ENCODE measurements at places on chromosomes 2 and 18.
A peak's percentile ranks its signal among the peaks of the same experiment; 100 is the strongest.

DNA sequence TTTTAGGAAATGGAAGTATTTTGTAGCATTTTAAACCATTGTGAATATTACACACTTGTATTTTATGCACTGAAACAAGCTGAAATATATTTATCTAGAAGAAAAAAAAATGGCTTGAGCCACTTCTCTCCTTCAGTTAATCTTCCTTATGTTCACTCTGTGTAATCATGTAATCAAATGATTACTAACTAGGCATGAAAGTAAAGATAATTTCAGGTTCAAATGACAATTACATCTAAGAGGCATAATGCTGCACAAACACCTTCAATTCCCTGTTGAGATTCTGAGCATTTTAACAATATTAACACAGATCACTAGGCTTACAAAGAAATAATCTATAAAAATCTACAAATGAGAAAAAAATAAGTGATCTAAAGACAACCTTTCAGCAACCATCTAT lies 119.6 kb upstream of the ITGB6 start:
- no peak for DNase-seq

DNA sequence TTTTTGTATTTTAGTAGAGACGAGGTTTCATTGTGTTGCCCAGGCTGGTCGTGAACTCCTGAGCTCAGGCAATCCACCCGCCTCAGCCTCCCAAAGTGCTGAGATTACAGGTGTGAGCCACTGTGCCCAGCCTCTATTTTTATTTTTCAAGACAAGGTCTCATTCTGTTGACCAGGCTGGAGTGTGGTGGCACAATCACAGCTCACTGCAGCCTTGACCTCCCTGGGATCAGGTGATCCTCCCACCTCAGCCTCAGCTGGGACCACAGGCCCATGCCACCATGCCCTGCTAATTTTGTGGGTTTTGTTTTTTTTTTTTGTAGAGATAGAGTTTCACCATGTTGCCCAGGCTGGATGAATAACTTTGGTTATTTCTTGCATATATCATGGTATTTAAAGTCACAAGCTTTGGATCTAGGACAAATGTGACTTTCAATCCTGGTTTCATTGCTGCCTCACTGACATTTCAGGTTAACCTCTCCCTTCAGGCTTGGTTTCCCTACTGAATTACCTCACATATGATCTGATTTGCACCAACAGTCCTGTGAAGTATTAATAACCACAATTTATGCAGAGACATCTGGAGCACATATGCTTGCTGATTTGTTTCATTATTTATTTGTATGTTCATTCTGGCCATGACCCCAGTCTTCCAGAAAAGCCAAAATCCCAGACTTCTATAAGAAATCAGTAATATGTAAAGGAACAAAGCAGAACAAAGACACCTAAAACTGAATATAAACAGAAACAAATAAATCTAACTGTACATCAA lies 17.5 kb upstream of the RAB31 start:
- DNase-seq = peak; percentile 29

- no peak for DNase-seq
Measured at GRCh38 chr2:20115902-20116301, 64.5 kb upstream of the LAPTM4A start.

DNA sequence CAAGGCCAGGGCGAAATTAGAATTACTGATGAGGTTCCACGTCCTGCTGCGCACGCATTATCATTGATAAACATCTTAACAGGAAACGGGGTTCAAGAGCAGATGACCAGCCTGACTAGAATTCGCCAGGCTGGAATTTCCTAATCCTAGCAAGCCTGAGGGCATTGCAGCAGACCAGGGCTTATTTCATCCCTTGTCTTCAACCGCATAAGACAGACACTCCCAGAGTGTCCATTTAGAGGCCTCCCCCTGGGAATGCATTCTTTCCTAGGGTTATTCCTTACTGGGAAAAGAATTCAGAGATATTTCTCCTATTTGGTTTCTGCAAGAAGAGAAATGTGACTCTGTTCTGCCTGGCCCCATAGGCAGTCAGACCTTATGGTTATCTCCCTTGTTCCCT lies 486.8 kb downstream of the DPP10 start:
- DNase-seq = no peak

- peak; percentile 23 for DNase-seq
Measured at GRCh38 chr18:45357686-45358470, 257.4 kb upstream of the SLC14A2 start.

DNA sequence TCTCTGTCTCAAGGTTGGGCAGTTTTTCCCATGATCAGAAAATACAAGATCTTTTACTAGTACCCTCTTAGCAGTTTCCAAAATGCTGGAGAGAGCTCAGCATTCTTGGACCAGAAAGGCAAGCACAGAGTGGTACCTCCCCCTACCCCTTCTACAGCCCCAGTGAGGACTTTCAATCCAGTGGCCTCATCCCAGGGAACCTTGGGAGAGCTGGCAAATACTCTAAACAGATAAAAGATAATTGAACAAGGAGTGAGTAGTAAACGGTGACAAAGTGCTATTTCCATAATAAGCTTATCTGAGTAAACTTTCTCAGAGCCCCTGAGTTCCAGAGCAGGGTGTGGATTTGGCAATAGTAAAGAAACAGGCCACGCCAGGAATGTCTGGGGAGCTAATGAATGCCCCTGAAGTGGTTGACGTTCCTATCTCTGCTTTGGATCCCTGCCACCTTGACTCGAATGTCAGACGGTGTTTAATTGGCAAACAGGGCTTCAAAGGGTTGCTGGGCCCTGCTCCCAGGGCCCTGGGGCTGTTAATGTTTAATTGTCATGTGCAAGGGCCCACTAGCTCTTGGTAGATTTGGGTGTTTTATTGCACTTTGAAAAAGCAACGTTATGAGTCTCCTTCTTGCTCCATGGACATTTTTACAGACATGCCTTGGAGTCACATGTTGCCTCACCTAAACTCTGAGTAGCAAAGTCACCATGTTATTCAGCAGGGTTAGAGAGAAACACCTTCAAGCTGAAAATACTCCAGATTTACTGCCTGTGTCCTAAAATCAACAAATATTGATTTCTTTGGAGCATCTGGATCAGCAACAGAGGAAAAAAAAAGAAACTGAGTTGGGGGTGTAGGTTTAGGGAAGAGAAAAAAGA lies 239.9 kb downstream of the CYRIA start:
- no peak for DNase-seq

- DNase-seq = peak; percentile 32
Measured at GRCh38 chr2:157036726-157037125, 220.8 kb upstream of the GALNT5 start.

DNA sequence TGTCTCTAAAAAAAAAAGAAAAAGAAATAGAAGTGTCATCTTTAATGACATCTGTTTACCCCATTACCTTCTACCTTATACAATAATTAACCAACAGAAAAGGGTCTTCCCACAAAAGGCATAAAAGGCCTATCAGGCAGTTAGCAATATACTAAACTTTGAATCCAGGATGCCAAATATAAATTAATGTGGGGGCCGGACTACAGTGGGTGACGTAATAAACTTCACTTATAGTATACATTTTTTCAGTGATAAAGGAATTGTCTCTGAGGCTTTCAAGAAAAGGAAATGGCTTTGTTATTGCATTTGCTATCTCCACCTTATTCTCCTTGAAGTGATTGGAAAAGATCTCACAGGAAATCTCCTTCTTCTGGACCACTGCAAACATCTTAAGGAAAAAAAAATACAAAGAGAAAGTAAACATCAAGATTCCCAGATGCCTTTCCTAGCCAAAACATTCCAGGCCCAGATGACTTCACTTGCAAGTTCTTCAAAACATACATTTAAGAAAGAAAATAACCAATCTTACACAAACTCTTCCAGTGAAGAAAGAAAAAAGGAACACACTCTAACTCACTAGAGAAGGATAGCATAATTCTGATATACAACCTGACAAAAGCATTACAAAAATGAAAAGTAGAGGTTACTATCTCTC lies 126.2 kb upstream of the CAB39 start:
- DNase-seq = peak; percentile 58
